ENCODE measurements at places on chromosomes 3 and 15.

GRCh38 chr15:43469867-43470266 is 23.1 kb downstream of the TP53BP1 start:
- DNase-seq = no peak

- no peak for DNase-seq
Measured at GRCh38 chr3:46921871-46922271, 44.4 kb downstream of the PTH1R start.

DNA sequence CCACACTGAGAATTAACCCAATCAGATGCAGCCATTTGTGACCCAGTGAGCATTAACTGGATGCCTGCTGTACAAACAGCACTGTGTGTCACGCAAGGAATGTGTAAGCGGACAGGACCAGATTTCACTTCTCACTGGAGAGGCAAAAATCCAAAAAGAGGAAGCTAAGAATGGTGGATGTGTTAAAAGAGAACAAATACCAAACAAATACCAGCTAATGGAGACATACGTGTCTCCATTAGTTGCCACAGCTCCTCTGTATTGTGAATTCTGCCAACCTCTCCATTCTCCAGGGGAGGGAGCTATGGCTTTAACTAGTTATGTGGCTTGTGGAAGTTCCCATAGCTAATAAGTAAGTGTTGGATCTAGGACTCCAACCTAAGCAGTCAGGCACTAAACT is 2.6 kb downstream of the LTF start:
- no peak for DNase-seq

DNA sequence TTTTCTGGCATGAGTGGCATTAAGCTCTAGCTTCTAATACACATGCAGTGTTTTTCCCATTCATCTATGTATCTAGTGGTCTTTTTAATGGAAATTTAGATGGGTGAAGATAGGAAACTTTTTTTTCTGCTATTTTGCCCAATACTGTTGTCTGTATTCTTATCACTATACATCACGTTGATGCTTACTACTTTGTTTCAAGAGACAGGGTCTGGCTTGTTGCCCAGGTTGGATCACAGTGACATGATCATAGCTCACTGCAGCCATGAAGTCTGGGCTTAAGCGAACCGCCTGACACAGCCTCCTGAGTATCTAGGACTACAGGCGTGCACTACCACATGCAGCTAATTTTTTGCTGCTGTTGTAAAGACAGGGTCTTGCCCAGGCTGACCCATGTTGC is 84.6 kb downstream of the PEAK1 start:
- no peak for DNase-seq

Data from left lobe of liver (tissue), 2 donors.